ENCODE measurements at places on chromosomes 6 and 20.
A peak's percentile ranks its signal among the peaks of the same experiment; 100 is the strongest.

DNA sequence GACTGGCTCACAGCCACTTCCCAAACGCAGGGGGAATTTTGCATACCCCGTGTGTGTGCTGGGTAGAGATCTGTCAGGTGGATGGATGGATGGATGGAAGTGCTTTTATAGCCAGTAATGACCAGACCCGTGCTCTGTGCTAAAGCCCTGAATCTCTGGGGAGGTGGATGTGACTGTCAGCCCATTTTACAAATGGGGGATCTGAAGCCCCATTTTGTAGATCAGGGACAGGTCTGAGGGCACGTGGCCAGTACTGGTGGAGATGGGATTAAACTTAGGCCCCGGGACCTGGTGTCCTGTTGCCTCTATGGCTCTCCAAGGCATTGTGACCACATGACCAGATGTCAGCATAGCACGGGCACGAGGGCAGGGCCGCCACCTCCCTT is 38.2 kb upstream of the ZBP1 start:
- DNase-seq: no peak

DNA sequence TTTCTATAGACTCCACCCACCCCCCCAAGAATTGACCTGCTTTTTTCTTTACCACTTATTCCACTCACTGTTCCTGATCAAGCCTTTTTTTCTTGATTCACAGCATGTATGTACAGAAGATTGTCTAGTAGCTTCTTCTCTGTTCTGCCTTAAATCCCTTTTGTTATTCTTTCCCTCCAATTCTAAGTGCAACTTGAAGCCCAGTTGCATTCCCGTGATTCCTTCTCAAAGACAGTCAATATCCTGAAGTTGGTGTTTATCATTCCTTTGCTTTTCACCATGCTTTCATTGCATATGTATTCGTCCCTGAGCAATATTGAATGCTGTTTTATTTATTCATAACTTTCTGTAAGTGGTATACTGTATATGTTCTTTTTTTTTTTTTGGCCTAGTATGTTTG is 21.0 kb downstream of the XRN2 start:
- DNase-seq: no peak

DNA sequence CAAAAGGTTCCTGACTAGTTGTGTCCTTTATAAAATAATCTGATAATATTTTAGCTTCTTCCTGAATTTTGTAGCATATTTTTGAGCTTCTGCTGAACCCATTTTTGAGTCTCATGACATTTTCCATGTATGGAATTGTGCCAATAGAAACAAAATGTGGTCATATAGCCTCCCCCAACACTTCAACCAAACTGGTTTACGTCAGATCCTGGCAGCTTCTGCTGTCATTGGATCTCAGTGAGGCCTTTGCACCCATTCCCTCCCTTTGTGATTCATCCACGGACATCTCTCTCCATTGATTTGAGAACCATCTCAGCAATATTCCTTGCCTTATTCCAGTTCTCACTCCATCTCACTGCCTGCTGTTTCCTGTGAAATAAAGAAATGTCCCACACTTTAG is 166.0 kb upstream of the PROKR2 start:
- no peak for DNase-seq

DNA sequence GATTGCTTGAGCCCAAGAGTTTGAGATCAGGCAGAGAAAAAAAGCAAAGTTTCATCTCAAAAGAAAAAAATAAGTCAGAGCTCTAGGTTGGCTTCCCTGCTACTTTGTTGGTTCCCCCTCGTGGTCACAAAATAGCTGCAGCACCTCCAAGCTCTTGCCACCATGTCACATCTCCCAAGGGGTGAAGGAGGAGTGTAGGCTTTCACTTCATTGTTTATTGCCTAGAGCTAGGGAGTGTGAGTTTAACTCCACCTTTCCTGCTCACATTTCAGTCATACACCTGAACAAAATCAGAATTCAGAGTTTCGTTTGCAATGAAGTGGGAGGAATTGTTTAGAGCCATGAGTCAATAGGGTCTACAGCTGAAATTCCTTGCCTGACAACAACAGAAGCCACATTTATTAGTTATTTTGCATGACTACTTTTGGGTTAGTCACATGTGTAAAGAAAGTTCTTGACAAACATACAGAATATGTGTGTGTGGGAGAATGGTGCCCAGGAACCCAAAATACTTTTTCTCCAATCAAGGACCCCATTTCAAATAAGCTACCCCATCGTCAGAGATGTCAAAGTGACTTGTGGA is 56.2 kb upstream of the UFL1 start:
- DNase-seq: no peak

DNA sequence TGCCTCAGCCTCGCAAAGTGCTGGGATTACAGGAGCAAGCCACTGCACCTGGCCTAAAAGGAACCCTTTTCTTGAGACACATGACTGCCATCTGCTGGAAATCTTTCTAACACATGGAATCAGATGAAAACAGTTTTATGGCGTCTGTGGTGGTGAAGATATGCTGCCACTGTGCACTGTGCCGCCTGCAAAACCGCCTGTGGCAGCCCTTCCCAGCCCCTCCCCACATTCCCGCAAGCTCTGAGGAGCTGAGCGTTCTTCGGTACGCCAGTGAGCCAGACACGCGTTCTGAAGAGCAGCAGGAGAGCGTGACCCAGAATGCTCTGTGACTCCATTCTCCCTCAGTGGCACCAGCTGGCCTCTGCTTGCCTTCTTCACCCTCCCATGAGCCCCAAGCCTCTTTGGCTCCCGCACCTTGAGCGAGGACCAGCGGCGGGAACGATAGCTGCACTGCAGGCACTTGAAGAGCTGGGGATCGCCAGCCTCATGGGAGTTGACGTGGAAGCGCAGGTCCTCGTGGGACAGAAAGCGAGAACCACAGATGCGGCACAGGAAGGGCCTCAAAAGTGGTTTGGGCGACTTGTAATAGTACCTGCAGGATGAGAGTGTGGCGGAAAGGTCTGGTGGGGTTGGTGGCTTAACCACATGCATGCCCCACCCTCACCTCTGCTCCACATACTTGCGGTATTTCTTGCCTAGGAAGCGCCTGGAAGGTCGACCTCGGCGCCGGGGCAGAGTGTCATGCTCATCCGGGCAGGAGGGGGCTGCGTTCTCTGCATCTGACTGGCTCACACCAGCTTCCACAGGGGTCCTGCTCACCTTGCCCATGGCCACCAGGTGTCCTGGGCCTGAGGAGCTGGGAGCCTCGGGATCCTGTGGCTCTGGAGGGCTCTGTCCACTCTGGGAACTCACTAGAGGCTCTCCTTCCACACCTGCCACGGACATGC is 8.7 kb downstream of the ZNF335 start:
- DNase-seq: no peak

DNA sequence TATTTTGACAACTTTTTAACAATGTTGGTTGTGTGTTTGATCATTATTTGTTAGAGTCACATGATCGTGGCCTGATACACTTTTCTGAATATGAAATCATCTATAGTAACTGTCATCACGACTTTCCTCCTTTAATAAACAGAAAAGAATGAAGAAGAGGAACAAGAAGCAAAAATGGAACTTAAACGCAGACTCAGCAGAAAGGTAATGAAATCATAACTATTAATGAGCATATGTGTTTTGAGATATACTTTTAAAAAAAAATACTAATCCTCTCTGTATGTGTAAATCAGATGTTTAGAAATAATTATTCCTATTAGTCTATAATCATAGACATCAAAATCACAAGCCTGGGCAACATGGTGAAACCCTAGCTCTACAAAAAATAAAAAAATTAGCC is 60.1 kb upstream of the LTV1 start:
- DNase-seq: no peak

DNA sequence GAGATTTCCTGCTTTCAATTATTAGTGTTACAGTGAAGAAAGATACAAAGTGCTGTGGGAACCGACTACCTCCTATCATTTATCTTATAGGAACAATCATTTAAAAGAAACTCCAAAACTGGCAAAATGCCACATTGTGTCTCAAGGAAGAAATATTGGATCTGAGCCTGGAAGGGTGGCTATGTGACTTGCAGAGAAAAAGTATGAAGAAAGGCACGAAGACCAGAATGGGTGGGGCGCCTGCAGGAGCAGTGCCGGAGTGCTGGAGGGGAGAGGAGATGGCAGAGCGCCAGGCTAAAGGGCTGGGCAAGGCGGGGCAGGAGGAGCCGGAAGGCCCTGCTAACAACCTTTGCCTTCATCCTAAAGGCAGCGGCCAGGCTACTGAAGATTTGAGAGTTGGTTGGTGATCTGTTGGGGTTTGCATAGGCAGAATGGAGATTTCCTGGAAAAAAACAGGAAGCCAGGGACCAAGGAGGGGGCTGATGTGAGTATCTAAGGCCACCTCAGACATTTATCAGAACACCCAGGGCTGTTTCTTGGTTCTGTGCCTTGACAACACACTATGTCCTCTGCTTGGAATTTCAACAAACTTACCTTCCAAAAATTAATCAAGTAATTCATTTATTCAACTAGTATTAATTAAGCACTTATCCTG is 125.6 kb downstream of the MAFB start:
- no peak for DNase-seq

GRCh38 chr6:119209452-119210205 is 131.2 kb upstream of the FAM184A start:
- DNase-seq: no peak

DNA sequence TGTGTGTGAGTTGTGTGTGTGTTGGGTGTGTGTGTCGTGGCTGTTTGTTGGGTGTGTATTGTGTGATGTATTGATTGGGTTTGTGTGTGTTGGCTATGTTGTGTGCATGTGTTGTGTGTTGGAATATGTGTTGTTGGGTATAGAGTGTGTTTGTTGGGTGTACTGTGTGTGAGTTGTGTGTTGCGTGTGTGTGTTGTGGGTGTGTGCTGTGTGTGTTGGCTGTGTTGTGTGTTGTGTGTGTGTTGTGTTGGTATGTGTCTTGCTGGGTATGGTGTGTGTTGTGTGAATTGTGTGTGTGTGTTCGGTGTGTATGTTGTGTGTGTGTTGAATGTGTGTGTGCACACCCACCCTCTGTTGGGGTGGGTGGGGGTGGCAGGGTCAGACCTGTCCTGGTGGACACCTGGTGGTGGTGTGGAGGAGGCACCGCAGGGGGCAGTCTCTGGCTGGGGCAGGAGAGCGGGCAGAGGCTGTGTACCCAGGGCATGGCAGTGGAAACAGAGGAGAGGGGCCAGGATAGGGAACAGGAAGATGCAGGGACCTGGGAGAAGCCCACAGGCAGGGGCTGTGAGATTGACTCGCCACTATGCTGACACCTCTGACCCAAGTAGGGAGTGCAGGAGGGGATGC is 25.5 kb upstream of the PXDC1 start:
- DNase-seq: no peak

DNA sequence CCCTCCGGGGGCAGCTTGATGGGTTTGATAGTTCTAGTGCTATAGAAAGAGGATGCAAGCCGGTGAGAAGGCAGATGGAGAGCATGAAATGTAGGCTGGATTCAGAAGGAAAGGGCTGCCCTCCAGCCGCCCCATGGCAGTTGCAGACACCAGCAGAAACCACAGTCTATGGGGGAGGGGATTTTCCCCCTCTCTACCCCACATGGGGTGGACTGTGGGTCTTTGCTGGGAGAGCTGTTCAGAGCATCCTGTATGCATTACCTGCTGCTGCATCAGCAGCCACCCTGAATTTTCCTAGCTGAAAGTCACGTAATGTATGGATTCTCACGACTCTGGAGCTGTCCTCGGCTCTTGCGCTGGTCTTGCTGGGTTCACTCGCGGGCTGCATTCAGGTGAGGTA is 48.8 kb upstream of the CST5 start:
- DNase-seq: no peak

- no peak for DNase-seq
Observed at GRCh38 chr6:77548190-77548589, 84.9 kb upstream of the HTR1B start.

DNA sequence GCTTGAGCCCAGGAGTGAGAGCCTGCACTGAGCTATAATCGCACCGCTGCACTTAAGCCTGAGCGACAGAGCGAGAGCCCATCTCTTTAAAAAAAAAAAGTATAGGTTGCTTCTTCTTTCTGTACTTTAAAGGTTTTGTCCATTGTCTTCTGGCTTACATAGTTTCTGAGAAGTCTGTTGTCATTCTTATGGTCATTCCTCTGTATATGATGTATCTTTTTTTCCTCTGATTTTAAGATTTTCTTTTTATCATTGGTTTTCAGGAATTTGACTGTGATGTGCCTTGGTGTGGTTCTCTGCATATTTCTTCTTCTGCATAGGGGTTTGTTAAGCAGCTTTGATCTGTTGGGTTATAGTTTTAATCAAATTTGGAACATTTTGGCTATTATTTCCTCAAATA is 29.1 kb downstream of the QRSL1 start:
- no peak for DNase-seq

- DNase-seq: peak; percentile 44
Observed at GRCh38 chr6:141326426-141326825, 806.3 kb upstream of the GJE1 start.

DNA sequence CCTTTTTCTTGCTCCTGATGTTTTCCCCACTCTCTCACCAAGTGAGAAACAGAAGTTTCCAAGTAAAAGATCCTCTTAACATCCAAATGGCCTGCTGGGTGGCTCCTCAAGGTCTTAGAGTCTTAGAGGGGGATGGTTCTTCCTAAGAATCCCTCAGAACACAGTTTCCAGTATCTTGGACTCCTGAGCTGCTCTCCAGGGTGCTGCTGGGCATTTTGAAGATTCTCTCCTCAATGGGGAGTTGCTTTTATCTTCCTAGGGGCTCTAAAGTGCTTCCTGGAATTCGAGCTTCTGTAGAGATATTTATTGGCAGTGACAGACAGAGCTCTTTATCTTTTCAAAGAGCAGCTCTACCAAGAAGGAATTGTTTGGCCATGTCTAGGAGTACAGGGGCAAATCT is 70.8 kb upstream of the SLC35B3 start:
- DNase-seq: no peak

GRCh38 chr20:57102160-57102559 is 164.3 kb downstream of the BMP7 start:
- DNase-seq: no peak

GRCh38 chr20:24018796-24019195 is 30.2 kb upstream of the GGTLC1 start:
- no peak for DNase-seq

DNA sequence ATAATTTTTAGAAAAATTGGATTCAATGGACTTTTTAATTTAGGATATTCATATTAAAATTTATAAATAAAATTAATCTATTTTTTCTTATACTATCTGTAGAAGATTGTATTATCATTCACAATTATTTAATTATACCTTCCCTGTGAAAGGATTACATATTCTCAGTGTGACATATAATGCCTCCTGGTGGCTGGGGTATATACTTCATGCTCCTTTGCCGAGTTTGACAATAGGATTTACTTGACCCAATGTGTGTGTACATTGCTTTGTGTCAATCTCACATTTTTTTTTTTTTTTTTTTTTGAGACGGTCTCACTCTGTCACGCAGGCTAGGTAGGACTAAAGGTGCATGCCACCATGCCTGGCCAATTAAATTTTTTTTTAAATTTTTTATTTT is 230.0 kb upstream of the CHD6 start:
- DNase-seq: no peak

DNA sequence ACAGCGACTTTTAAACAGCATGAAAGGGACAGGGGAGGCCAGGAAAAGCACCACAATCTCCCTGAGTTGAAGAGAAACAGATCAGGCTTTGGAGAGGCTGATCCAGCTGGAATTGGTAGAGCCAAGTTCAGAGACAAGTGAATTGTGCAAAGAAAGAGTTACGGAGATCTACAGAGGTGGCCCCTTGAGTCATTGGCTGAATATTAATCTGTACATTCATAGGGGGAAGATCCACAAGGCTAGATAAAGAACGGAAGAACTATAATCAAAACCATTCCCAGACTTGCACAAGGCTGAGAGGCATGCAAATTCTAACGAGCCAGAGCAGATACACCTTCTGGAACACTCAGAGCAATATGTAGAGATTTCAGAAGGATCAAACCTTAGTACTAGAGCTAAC is 14.2 kb upstream of the FOXQ1 start:
- DNase-seq: no peak

- no peak for DNase-seq
Observed at GRCh38 chr6:40904583-40905194, 134.3 kb downstream of the UNC5CL start.

- no peak for DNase-seq
Observed at GRCh38 chr20:37243076-37243936, 18.3 kb downstream of the GHRH start.
